ENCODE measurements at places on chromosomes 7 and 10.

DNA sequence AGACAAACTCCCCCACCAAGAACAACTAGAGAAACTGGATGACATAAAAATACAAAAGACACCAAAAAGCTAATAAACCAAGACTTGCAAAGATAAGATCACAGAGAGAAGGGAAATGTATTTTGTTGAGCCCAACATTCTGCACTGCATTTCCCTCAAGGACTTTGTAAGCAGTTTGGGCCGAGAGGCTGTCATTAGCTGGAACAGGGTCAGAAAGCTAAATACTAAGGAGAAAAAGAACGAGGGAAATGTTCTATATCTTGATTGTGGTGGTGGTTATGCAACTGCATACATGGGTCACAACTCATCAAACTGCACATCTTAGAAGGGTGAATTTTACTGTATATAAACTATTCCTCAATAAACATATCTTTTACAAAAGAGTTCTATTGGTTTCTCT, 315.0 kb downstream of the IPMK start:
- no peak for DNase-seq

GRCh38 chr7:153567426-153567825, 484.8 kb upstream of the DPP6 start:
- DNase-seq, result no peak

GRCh38 chr10:81472927-81473470, 402.0 kb upstream of the NRG3 start:
- no peak for DNase-seq

GRCh38 chr7:95925236-95925635, 152.9 kb downstream of the DYNC1I1 start:
- DNase-seq, result no peak

DNA sequence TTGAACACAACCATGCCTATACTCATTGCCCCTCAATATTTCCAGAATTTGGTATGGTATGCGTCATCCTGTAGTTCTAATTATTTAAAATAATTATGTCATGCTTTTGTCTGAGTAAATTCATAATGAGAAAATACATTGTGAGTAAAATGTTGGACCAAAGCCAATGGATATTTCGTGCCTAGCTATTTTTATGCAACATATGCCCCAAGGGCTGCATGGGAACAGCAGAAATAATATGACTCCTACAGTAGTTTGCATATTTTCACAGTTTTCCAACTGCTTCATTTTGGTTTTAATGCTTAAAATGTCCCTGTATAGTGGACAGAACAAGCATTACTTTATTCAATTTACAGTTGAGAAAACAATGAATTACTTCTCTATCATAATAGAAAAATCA, 1115.6 kb upstream of the GHITM start:
- DNase-seq, result no peak

- no peak for DNase-seq
Observed at GRCh38 chr10:5369362-5370158, 4.8 kb downstream of the UCN3 start.

DNA sequence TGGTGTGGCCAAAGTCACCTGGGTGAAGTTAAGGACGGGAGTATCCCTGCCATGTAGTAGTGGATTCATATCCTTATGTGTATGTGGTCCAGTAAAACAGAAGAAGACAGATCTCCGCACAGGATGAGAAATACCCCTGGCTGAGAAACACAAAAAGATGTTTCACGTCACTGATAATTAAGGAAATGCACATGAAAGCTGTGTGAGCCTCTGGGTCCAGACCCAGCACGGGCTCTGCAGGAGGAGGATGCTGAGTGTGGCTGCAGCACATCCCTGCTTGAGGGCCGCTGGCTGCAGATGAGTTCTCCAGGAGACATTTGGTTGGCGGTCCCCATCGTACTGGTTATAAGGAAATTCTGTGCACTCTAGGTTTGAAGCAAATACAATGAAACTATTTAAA, 8.2 kb upstream of the SUN1 start:
- DNase-seq, result no peak

GRCh38 chr10:96295475-96295874, 8.8 kb upstream of the DNTT start:
- no peak for DNase-seq

GRCh38 chr7:87785368-87785995, 90.7 kb downstream of the SLC25A40 start:
- DNase-seq, result no peak

DNA sequence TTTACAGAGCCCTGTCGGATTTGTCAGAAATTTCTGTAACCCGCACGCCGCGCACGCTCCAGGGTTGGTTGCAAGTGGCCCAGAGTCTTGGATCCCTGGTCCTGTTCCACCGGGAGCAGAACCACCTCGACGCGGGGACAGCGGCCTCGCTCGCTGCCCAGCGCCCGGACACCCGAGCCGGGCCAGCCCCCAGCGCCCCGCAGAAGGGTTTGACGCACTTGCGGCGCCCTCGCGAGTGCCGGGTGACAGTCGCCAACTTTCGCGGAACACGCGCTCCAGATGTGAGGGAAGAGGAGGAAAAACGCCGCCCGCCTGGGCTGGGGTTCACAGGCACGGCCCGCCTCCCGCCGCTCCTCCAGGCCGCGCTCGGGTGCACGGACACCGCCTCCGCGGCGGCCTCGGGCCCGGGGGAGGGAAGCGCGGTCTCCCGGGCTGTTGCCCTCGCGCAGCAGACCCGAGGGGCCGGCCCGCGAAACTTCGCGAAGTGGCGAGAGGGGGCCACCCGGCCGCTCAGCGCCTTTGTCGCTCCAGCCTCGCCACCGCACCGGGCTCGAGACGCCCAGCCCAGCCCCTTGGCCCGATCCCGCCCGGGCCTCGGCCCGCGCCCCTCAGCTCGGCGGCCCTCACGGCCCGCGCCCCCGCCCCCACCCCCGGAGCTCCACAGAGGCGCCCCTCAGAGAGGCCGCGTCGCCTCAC, 514 bp downstream of the RNF216 start:
- no peak for DNase-seq

GRCh38 chr7:88361357-88361756, 54.7 kb upstream of the STEAP4 start:
- DNase-seq, result no peak

- no peak for DNase-seq
Observed at GRCh38 chr7:144824360-144824759, 11.5 kb downstream of the TPK1 start.

GRCh38 chr10:91513598-91514424, 103.7 kb downstream of the HECTD2 start:
- DNase-seq, result no peak

DNA sequence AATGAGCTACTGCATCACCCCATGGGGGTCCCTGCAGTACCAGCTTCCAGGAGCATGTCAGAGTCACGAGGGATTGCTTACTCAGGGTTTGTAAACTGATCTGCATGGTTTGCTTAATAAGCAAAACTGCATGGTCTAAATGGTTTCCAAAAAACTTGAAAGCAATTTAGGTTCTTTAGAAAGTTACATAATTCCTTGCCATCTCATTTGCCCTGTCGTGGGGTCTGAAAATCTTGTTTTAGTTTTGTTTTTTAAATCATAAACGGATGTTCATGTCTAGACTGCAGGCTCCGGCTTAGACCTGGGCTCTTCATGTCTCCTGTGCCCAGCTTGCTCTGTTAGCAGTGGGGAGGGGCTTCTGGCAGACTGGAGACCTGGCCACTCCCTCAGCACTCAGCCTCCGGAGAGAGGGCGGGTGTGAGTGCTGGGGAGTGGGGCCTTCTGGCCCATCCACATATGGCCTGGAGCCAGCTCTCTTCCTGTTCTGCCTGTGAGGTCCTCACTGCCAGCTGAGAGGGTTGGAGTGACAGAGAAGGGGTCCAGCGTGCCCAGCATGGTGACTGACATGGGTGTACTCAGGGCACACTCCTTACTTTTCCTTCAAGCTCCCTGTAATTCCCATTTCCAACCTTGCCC, 17.5 kb downstream of the PRF1 start:
- no peak for DNase-seq

GRCh38 chr10:2731940-2732339, 335.4 kb upstream of the PFKP start:
- no peak for DNase-seq

- DNase-seq, result no peak
Observed at GRCh38 chr7:46000513-46000912, 79.4 kb upstream of the IGFBP3 start.

DNA sequence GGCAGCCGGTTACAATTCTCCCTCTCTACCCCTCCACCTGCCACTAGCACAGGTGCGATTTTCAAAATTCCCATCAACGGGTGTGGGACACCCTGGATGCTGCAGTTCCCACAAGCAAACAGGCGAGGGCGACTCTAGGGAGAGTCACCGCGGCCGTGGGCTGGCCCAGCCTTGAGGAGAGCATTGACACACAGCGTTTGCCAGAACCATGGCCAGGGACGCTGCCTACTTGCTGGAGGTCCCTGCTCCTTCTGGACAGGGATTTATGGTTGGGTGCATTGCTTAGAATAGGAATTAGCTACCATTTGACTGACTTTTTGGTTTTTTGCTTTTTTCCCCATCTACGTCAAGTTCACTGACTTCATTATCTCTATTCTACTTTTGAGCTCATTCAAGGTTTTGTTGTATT, 19.0 kb upstream of the CLDN4 start:
- DNase-seq, result peak; percentile 79

DNA sequence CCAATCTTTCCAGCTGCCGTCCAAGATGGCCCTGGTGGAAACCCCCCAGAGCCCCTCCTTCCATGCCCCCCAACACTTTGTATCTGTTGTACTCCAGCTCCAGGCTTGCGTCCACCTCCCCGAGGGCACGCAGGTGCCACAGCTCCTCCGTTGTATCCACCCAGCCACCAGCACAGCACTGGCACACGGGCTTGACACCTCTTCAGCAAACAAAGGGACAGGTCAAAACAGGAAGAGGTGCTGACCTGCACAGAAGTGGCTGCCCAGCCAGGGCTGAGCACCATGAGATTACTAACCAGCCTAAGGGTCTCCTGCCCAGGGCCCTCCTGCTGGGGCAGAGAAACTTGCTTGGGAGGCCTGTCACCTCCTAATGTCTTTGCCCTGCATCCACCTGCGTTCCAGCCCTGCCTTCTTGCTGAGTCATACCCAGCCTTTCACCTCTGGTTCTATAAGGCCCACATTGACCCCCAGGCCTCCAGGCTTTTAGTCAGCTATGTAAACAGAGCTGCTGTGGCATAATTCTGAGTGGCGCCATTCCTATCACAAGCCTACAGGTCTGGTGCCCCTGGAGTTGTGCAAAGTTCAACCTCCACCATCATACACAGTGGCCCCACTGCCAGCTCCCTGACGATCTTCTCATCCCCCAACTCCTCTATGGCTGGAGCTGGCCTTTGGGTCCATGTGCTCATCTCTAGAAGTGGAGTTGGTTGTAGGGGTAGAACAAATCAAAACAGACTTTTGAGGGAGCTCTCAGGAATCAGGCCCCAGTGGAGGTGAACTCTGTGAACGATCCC, 20.9 kb downstream of the SLC29A3 start:
- no peak for DNase-seq

DNA sequence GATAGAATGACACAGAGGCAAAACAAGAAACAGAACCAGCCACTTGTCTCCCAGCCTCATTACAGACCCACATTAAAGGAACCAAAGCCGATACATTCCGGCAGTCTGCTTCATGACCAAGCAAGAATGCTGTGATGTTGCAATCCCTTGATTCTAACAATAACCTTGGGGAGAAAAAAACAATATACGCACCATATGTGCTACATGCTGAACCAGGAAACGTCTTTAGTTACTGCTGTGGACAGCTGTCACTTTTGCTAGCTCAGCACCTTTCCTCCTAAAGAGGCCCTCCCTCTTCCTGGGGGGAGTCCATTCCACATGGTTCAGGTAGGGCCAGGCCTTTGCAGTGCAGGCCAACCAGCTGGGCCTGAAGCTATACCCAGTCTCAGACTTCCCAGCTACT, 79.1 kb downstream of the PRTFDC1 start:
- no peak for DNase-seq

DNA sequence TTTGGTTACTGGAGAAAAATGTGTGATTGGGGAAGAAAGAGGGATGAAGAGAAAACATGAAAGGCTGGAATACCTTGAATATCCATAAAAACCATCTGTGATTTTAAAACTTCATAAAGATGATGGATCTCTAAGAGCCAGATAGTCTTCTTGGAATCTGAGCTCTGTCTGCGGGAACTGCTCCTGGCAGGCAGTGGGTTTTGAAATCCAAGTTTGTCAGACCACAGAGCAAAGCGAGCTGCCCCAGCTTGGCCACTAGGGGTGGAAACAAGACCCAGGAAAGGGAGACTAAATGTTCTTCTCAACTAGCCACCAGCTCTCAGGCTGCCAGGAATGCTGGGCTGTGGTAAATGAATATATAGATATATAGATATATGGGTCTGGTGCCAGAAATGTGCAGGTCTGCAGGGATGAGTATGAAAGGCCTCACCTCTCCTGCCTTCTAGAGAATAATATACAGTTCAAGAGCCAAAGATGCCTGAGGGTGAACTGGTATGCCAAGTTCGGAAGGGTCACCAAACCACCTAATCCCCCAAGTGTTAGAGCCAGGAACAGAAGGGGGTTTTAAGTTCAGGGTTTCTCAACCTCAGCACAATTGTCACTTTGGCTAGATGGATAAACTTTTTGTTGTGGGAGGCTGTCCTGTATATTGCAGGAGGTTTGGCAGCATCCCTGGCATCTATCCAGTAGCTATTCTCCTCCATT, 208.8 kb downstream of the KCNMA1 start:
- no peak for DNase-seq

DNA sequence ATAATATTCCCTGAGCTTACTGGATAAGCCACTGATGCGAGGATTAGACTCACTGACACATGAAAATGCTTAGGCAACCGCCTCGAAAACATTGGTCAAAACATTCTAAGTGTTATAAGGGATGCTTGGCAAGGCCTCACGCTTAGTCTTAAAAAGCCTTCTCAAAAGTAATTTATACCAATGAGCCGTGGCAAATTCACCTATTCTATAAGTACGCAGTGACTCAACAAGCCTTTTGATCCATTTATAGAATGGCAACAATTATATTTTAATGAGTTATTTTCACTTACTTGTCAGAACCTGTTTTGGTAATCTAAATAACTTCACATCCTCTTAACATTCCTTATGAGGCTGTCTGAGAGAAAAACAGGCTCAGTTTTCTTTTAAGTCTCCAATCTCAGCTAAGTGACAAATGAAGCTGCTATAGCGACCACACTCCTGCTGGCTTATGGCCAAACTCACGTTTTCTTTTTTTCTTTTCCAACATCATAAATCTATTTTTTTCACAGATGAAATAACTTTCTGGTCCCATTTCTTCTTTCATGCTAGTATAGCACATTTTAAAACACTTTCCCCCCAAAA, 121.2 kb upstream of the AFAP1L2 start:
- DNase-seq, result no peak

- DNase-seq, result no peak
Observed at GRCh38 chr7:19692111-19692828, 16.6 kb downstream of the POLR1F start.

GRCh38 chr7:15963206-15963605, 276.7 kb upstream of the MEOX2 start:
- no peak for DNase-seq

DNA sequence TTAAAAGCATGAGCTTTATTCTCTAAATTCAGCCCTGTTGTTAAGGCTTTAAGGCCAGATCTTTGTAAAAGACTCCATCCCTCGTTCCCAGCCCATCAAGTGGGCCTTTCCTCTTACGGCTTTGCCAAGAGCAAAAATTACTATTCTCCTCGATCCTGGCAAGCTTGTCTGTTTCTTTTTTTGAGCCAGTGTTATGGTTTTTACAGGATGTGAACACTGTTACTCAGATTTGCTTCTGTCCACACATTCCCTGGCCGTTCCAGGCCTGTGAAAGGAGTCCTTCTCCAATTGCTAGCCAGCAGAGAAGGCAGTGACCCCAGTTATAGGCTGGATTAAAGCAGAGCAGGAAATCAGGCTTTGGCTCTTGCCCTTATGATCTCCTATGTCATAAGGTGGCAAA, 47.0 kb upstream of the EPC1 start:
- DNase-seq, result no peak

- DNase-seq, result peak; percentile 34
Observed at GRCh38 chr10:74056050-74056818, 58.3 kb downstream of the VCL start.
